Hypothalamus (tissue), 51 donors: ENCODE measurements at places on chromosomes 11 and 22.

GRCh38 chr11:102837646-102838045 is 5.8 kb downstream of the MMP3 start:
- no peak for DNase-seq

DNA sequence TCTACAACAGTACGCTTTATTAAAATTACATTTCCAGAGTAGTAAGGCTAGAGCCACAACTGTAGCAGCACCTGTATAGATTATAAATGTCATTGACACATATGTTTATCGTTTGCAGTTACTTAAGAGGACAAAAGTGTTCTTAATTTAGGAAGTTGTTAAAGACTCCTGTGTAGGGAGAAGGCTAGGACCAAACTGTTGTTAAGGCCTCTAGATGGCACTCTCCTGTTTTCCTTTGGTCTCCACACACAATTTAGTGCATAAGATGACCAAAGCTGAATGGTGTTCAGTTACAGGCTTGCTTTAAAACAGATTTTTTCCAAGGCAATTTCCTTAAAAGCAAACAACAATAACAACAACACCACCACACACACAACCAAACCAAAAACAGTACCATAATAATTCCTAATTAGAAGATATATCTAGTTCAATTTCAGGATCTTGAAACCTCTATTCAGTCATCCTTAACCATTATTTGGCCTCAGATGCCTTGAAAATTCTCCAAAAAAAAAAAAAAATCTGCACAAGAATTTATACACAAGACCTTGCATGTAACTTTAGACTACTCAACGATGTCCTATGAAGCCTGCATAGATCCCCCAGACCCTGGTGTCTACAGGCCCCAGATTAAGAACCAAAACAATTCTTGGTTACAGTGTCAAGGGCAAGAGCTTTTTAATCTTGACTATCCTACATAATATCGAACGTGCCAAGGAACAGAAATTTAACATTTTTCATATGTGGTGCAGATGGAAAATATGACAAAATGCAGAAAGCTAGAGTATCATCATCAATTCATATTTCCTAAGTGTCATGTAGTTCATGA is 42.6 kb upstream of the APOA1 start:
- no peak for DNase-seq

- DNase-seq: no peak
Measured at GRCh38 chr11:128814856-128815705, 52.0 kb downstream of the KCNJ1 start.

DNA sequence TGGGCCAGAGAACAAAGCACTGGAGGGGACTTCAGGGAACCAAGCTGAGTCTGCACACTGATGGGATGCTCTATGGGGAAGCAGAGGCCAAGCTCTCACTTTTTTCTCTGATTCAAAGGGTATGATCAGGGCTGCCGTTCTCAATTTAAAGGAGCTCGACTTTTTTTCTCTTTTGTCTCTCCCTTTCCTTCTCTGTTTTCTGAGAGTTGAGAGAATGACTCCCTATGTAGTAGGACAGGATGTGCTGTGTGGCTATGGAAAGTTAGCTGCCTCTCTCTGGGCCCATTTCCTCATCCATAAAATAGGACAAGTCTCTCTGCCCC is 7.9 kb downstream of the ADORA2A start:
- DNase-seq: no peak

- DNase-seq: no peak
Measured at GRCh38 chr11:87425391-87425790, 387.7 kb downstream of the TMEM135 start.

- peak; percentile 52 for DNase-seq
Measured at GRCh38 chr11:122656631-122657101, 1.1 kb downstream of the UBASH3B start.

- no peak for DNase-seq
Measured at GRCh38 chr11:128688896-128689546, 4.9 kb upstream of the FLI1 start.

GRCh38 chr11:115891581-115891980 is 387.4 kb upstream of the CADM1 start:
- DNase-seq: no peak

DNA sequence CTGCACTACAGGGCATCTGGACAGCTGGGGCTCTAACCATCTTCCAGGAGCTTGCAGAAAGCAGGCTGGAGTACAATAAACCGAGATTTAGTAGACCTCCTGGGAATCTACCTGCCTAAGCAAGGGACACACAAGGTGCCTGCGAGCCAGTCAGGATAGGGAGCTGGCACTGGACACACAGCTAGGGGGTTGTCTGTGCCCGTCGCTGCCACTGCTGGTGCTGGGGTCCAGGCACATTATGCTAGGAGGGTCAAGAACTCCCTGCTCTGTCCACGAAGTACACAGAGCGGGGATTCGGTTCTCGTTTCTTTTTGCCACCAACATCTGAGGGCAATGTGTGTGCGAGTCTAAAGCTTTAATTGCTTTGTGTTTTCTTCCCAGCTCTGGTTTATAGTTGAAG is 4.2 kb downstream of the RIC8A start:
- DNase-seq: no peak

- no peak for DNase-seq
Measured at GRCh38 chr22:49297286-49297870, 530.3 kb downstream of the BRD1 start.

- DNase-seq: no peak
Measured at GRCh38 chr11:71183878-71184277, 68.5 kb downstream of the SHANK2 start.

- DNase-seq: no peak
Measured at GRCh38 chr22:35597692-35598395, 19.3 kb downstream of the MB start.

DNA sequence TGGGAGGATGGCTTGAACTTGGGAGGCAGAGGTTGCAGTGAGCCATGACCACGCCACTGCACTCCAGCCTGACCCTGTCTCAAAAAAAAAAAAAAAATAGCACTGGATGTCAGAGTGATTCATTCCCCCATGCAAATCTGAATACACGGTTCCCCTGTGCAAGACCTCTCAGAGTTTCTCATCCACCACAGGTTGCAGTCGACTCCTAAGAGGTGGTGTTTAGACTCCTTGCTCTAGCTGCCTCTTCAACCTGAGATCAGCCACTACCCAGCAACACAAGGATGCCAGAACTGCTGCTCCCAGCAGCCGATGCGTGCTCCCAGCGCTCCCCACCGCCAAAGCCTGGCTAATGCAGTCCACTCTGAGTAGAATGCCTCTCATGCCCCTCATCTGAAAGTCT is 97.5 kb downstream of the PARVA start:
- DNase-seq: no peak

DNA sequence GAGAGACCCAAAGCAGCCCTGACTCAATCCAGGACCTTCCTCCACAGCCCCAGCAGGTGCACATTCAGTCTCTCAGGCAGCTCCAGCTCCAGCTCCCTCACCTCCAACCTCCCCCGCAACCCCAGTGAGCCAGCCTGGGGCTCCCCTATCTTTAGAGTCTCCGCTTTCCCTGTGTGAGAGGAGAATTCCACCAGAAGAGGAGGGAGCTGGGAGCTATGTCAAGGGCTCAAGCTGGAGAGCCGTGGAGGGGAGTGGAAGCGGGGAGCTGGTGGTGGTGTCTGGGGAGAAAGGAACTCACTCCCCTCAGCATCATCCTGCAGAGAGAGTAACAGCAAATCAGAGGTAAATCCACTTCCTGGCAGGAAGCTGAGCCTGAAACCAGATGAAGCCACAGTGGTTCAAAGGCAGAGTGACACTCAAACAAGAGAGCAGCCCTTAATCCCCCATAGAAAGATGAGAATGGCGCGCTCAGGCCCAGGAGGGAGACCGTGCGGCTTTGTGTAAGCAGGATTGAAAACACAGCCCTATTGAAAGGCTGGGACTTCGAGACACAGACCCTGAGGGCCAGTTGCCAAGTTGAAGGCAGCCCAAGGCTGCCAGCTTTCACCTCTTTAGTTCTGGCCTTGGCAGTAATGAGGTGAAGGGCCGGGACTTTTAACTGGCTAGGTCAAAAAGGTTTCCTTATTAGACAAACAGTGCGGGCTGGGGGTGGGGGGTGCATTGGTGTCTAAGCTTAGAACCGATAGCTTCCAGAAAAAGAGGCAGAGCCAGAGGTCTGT is 21.4 kb upstream of the CDON start:
- DNase-seq: no peak

- DNase-seq: no peak
Measured at GRCh38 chr11:85123752-85124231, 503.4 kb downstream of the DLG2 start.

DNA sequence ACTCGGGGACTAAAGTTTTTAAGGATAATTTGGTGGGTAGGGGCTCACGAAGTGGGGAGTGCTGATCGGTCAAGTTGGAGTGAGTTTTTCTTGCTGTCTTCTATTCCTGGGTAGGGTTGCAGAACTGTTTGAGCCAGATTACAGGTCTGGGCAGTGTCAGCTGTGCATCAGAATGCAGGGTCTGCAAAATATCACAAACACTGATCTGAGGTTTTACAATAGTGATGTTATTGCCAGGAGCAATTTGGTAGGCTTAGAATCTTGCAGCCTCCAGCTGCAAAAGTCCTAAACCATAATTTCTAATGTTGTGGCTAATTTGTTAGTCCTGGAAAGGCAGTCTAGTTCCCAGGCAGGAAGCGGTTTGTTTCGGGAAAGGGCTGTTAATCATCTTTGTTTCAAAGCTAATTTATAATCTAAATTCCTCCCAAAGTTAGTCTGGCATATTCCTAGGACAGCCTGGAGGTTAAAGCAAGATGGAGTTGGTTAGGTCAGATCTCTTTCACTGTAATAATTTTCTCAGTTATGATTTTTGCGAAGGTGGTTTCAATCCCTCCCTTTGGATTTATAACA is 39.7 kb upstream of the CALCA start:
- DNase-seq: no peak

DNA sequence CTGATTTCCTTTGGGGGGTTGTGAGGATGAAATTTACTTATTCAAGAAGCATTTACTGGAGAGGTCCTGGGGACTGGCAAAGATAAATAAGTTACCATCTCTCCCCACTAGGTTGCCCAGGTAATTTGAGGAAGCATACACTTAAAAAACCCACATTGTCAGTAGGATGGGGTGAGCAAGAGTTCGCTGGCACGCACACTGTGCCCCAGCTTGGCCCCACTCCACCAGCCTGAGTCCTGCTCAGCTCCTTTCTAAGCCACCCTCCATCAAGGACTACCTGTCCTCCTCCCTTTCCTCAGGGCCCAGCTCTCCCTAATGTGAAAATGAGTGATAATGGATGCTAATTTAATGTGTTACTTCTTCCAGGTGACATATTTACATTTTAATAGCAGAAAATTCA is 216.5 kb upstream of the PLET1 start:
- DNase-seq: no peak

DNA sequence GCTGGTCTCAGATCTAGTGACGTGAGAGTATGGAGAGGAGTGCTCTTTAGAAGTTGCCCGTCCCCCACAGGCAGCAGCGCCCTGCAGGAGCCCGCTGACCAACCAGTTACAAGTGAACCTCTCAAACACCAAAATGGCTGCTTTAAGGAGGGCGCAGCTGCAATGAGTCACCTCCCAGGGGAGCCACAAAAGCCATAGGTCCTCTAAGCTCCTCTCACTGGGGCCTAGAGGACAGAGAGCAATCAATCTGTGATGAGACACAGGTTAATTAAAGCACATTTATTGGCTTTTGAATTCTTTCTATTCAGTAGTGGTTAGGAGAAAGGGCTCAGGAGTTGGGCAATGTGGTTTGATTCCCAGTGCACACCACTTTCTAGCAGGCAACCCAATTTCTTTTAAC is 15.5 kb upstream of the RAPSN start:
- no peak for DNase-seq

DNA sequence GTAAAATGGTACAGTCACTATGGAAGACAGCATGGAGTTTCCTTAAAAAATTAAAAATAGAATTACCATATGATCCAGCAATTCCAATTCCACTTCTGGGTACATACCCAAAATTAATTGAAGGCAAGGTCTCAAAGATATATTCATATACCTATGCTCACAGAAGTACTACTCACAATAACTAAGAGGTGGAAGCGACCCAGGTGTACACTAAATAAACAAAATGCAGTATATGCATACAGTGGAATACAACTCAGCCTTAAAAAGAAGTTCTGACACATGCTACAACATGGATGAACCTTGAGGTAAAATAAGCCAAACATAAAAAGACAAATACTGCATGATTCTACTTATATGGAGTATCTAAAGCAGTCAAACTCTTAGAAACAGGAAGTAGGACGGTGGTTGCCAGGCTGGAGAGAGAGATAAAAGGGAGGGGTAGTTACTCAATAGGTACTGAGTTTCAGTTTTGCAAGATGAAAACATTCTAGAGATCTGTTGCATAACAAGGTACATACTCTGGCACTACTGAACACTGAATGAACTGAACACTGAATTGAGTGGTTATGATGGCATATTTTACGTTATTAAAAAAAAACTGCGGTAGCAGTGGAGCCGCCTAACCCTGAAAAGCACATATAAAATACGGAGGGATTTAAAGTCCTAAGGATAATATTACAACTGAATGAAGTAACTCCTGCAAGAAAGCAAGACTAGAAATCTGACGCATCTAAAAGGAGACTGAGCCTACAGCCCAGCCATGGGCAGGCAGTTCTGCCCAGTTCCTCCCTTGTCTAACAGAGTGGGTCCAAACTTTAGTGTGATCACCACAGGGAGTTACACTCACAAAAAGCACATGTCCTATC is 12.8 kb downstream of the DGCR2 start:
- DNase-seq: no peak

- DNase-seq: no peak
Measured at GRCh38 chr11:47967577-47968525, 12.5 kb upstream of the PTPRJ start.

- DNase-seq: no peak
Measured at GRCh38 chr22:43313890-43314474, 29.2 kb downstream of the SCUBE1 start.

DNA sequence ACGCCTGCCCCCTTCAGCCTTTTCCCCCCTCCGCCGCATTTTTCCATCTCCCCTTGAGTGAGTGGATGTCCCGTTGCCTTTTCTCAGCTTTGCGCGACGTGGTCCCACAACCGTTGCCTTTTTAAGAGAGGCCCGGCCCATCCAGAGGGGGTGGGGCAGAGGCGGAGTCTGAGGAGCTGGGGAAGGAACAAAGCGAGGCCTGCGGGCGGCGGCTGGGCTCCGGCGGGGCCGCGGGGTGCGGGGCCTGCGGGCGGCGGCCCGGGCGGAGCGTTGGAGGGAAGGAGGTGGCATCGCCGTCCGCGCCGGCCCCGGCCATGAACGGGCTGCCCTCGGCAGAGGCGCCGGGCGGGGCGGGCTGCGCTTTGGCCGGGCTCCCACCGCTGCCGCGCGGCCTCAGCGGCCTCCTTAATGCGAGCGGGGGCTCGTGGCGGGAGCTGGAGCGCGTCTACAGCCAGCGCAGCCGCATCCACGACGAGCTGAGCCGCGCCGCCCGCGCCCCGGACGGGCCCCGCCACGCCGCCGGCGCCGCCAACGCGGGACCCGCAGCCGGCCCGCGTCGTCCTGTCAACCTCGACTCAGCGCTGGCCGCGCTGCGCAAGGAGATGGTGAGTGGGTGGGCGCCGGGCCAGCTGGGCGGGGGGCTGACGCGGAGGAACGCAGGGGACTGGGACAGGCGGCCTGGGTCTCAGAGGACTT is at the start of gene FAM89B:
FAM89B (plus strand) TSS at position 183 of the 696 bp plus-strand sequence; CDS start at position 315, 132 bp downstream.
- DNase-seq: peak; percentile 78

GRCh38 chr11:112783945-112784322 is 177.3 kb upstream of the NCAM1 start:
- DNase-seq: no peak
